ENCODE measurements at places on chromosomes 1 and 21.

DNA sequence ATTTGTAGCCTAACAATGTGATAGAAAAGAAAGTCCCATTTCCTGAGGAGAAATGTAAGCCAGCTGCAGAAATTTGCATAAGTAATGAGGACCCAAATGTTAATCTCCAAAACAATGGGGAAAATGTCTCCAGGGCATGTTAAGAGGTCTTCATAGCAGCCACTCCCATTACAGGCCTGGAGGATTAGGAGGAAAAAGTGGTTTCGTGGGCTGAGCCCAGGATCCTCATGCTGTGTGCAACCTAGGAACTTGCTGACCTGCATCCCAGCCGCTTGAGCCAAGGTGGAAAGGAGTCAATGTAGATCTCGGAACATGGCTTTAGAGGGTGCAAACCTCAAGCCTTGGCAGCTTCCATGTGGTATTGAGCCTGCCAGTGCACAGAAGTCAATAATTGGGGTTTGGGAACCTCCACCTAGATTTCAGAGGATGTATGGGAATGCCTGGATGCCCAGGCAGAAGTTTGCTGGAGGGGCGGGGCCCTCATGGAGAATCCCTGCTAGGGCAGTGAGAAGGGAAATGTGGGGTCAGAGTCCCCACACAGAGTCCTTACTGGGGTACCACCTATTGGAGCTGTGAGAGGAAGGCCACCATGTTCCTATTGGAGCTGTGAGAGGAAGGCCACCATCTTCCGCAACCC lies 14.2 kb upstream of the F13B start:
- no peak for DNase-seq

GRCh38 chr1:29210278-29211085 lies 20.3 kb downstream of the MECR start:
- DNase-seq = no peak

GRCh38 chr1:201877877-201878401 lies 10.8 kb upstream of the SHISA4 start:
- DNase-seq = peak; percentile 44

DNA sequence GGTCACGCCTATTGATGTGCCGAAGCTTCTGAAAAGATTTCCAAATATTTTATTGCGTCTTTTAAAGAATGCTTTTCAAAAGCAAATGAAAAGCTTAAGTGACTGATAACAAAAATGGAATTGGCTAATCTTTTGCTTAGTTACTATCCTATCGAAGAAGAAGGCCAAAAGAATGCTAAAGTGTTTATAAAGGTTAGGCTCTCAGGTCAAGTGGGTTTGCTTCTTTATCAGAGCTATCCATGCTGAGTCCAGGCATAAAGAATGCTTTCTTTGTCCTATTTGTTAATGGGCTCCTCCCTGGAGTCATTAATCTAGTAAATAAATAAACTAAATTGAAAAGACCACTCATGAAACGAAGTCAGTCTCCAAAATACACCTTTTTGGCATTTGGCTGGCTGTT lies 133.4 kb upstream of the LYPLAL1 start:
- no peak for DNase-seq

DNA sequence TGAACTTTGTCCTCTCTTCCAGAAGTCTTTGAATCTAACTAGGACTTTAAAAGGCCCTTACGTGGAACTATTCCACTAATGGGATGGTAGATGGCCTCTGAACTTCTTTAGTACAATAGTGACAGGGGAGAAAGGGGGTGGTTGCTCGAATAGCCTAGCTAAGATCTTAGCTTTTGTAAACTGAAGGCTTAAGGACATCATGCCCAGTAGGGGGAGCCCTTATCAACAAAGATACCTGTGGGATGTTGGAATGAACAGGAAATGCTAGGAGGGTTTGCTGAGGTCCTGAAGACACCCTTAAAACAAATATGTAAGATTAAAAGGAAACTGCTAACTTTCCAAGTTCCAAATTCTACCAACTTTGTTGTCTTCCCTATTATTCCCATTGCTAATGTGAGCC lies 33.2 kb downstream of the NHLH2 start:
- peak; percentile 65 for DNase-seq

- no peak for DNase-seq
Observed at GRCh38 chr1:236341298-236341697, 52.8 kb upstream of the EDARADD start.

DNA sequence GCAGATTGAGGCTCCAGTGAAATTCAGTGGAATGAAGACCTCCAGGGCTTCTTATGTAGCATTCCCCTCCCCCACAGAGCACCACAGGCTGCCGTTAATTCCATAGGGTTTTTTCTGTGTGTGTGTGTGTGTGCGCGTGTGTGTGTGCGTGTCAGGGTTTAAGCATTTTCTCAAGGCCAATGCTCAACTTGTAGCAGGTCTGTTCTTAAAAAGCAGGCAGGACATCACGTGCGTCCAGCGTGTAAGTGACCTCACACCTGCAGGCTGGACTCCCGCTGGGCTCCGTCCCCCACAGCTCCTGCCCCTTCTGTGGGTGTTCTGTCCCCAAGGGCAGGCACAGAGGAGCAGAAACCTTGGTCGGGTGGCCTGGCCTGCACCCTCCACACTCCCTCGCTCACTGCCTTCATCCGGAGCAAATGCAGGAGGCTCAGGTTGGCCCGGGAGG lies 5.3 kb downstream of the PRDM16 start:
- DNase-seq = no peak

GRCh38 chr1:90687747-90688146 lies 29.4 kb downstream of the BARHL2 start:
- DNase-seq = no peak

DNA sequence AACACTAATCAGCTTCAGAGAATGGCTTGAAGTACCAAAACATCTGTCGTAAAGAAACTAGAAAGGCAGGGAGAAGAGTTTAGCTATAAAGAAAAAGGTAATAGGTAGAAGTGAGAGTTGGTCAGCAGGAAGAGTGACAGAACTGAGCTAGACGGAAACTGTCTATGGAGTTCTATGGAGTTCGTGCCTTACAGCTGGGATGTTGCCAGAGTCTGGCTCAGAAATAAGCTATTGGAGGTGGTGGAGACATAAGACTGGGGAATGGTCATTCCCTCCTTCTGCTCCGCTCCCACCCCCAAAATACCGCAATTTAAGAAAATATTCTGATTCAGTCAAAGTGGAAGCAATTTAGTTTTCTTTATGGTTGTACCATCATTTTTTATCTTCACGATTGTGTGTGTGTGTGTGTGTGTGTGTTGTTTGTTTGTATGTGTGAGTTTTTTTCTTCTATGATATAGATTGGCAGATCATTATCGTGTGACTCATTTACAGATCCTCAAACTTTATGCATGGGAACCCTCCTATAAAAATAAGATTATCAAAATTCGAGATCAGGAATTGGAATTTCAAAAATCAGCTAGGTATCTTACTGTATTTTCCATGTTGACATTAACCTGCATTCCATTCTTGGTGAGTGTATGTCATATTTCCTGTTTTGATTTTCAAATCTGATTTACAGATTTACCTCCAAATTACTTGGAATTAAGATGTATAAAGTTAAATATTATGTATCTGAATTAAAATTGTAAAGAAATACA lies 79.0 kb downstream of the HSPA13 start:
- DNase-seq = no peak

DNA sequence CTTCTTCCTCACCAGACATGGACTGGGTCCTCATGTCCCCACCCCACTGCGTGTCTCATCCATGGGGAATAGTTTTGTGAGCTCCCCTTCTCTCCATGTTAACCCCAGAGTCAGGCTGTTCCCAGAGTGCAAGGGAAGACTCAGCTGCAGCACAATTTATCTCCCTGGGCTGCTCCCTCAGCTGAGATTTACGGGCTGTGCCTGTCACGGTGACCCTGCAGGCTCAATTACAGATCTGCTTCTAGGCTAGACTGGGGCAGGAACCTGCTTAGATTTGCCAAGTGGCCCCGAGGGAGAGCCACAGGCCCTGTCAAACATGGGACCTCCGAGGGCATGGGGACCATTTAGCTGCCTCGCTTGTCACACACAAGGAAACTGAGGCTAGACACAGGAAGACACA lies 37.8 kb downstream of the CDCP2 start:
- DNase-seq = no peak

DNA sequence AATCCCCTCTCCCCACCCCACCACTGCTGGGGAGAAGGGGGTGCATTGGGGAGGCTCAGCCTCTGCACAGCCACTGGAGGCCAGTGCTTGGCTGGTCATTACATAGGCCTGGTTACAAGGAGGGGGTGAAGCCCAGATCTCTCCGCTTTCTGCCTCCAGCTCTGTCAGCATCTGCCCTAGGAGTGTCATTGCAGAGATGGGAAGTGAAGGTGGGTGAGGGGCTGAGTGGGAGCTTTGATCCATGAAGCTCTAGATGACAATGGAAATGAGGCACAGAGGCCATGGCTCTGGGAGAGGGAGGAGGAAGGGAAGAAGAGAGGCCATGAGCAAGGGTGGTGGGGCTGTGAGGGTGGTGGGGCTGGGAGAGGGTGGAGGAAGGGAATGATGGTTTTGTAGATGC lies 411.6 kb downstream of the MATN1 start:
- no peak for DNase-seq

Data from activated CD4-positive, alpha-beta T cell treated with anti-CD3 and anti-CD28 coated beads, Interleukin-2, Interleukin-6, amounts not matched to agents 100 ng/mL and 50 ng/mL, durations not matched to agents 16 hours and 8 hours (primary cell).